ENCODE measurements at places on chromosomes 6 and 20.

DNA sequence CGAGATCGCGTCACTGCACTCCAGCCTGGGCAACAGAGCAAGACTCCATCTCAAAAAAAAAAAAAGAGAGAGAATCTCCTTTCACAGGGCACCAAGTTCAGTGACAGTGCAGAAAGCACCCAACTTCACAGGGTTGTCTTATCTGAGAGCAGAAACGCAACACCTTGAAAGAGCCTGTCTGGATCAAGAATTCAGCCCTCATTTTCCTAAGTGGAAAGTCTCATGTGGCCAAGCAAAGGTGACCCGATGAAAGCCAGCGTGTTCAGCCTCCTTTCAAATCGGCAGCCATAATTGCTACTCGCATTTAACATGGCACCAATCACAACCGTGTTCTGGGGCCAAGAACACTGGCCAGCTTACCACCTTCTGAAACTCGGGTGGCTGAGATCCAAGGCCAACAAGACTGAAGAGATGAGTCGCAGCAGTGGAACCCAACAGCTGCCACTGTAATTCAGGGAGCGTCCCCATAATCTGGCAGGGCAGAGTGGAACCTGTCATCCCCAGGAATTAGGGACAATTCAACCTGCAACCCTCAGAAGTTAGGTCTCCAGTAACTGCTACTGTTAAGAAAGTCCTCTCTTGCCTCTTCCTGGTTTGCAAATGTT, 536.7 kb upstream of the JARID2 start:
- DNase-seq = no peak

GRCh38 chr20:45419188-45420091, 3.5 kb downstream of the PIGT start:
- DNase-seq = peak; percentile 100

- no peak for DNase-seq
Observed at GRCh38 chr6:4667591-4667990, 108.6 kb upstream of the CDYL start.

GRCh38 chr6:41943456-41943855, 1.8 kb upstream of the CCND3 start:
- no peak for DNase-seq

- no peak for DNase-seq
Observed at GRCh38 chr20:63137851-63138415, 78.0 kb downstream of the YTHDF1 start.

DNA sequence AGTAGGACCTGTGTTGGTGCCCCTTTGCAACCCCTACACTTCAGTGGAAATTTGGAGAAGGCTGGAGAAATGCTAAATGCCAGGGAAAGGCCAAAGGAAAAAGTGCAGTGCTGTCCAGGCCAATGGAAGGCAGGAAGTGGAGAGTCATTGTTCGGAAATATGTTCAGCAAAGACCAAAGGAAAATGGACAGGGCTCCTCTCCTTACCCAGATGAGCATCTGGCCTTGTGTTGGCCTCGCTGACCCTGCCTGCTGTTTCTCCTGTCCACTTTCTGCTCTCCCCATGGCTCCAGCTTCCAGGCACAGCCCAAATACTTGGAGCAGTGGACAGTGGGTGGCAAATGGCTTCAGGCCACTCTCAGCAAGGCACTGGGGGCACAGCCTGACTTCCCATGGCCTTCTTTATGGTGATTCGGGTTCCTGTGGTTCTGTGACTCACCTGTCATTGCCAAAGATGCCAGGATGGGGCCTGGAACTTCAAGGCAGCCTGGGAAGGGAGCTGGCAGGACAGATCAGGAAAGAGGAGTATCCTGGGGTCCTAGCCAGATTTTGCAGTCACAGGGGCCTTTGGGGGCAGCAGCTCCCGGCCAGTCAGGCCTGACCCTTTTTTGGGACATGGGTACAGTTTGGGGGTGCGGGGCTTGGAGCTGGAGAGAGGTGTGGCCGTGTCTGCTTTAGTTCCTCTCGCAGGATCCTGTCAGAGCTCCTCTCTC, 190.9 kb upstream of the SLC24A3 start:
- DNase-seq = no peak

DNA sequence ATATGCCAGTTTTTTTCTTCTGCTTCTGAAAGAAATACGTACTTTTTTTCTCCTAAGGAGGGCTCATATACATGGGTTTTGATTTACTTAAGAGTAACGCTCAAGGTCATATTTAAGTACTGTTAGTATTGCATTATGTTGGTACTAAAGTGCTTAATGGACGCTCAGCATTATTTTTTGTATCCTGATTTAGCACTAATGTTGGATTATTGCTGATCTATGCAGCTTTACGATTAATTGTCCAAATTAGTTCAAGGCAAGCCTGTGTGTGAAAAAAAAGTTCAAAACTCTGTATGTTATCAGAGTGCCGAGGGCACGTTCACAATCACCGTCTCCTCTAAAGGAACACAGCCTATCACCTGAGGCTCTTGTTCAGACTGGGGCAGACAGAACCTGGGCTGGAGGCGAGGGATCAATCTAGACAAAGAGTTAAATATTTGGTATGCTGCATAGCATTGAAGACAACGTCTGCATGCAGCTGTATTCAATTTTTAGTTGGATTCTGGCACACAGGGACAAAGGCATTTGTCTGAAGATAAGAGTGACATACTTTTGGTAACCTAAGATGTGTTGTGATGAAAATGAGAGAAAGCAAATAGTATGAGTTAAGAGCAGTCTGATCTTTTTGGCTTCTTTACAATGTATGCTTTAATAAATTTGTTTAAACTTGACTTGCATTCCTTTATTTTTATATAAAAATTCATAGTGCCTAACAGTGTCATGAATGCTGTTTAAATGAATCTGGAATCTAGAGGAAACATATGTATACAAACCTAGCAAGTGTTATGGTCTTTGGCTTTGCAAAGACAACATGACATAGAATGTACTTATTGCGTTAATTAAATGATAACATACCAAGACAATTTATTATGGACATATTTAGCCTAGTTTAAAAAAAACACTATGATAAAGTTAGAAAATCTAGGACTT, 341.2 kb downstream of the SAMD5 start:
- DNase-seq = no peak
